Ecto neural progenitor cell (in vitro differentiated cells): ENCODE measurements at places on chromosomes 5 and 9.

DNA sequence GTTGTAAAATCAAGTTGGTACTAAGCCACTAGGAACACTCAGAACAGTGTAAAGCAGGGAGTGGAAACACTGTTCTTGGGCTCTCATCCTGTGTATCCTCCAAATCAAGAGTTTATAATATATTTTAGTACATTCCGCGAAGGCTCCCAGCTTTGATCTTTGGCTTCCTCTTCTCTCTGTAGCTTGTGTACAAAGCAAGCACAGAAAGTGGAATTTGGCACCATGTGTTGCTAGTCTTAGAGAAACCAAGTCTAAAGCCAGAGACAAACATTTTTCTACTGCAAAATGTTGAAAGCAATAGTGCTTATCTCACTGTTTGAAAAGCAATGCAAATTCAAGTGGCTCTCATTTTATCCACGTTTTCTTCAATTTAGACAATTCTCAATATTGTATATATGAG, 1893.3 kb upstream of the WWC1 start:
- DNase-seq, result no peak

DNA sequence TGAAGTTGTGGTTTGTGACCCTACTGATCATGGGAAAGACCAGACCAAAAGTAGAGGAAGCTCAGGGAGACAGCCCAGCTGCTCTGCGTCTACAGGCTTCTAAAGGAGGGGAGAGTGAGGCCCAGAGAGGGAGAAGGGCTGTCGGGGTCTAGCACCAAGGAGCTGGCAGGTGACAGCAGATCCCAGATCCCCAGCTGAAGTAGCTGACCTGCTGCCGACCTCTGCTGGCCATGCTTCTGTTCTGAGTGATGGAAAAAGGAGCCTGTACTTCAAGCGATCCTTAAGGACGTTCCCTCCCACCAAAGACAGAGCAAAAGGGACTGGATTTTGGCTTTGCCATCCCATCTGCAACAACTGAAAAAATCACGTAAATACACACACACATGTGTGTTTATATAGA, 22.7 kb upstream of the QSOX2 start:
- DNase-seq, result no peak

DNA sequence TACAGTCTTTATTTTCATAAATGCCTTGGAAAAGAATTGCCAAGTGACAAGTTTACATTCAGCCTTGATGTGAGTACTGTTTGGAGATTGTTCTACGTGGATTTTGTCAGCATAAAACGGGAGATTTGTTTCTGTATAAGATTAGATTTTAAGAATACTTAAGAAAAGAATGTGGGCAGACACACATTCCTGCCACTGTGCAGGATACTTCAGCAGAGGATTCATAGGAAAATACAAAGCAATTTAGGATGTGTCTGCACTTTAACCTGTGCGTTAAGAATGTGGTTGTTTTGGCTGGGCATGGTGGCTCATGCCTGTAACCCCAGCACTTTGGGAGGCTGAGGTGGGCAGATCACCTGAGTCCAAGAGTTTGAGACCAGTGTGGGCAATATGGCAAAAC, 37.2 kb downstream of the GPR107 start:
- DNase-seq, result no peak

DNA sequence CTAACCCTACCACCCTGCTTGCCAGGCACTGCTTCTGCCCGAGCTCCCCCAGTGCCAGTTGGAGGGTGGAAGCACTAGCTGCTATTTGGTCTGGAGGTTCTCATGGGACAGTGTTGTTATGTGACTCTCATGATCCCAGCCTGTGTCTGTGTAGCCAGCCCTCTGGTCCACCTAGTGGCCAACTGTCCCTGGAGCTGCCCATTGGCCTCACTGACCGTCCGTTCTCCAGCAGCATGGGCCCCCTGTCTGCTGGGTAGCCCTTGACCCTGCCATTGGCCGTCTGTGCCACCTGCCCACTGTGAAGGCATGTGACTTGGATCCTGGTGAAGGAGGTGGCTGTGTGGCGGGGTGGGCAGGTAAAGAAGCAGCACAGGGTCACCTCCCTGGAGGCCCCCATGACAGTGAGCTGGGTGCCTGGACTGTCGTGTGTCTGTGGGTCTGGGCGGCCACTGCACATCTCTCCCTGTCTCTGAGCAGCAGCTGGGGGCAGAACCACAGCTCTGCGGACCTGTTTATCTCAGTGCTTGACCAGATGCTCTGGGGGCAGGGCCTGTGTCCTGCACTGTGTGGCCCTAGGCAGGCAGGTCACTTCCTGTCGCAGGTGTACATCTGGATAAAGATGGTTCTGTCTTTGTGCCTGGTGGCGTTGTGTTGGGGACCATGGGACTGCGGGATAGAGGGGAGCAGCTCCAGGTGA, 11.4 kb downstream of the PHF2 start:
- peak; percentile 48 for DNase-seq

GRCh38 chr9:99486684-99487083, 264.6 kb downstream of the SEC61B start:
- no peak for DNase-seq

DNA sequence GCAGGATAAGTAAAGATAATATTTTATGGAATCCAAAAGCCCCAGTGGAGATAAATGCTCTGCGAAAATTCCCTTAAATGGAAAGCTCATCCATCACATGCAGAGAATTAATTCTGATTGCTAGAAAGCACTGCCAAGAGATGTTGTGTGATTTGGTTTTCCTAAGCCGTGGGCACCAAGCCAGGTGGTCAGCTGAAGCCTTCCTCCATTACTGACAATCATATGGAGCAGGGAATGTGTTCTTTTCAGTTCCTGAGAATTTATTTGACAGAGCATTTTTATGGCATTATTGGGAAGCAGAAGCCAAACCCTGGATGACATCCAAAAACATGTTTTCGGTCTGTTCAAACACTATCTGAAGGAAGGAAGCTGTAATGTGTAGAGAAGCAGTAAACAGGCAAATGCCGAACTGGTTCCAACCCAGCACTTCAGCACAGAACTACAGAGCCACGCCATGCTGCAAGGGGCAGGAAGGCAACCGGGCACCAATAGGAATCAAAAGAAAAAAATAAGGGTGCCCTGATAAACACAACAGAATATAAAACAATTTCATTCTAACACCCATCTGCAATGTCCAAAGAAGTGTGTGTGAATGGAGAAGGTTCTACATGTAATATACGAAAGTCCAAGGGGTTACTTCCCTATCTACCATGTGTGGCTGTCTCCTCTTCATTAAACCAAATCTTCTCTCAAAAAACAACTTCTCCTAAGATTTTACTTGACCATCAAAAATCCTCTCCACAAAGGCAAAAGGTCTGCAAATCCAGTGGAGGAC, 12.3 kb downstream of the ARSB start:
- no peak for DNase-seq

GRCh38 chr9:106576232-106576760, 286.7 kb upstream of the ZNF462 start:
- no peak for DNase-seq

- no peak for DNase-seq
Observed at GRCh38 chr5:31585166-31585894, 53.2 kb downstream of the C5orf22 start.

GRCh38 chr9:100720922-100721321, 143.0 kb downstream of the CAVIN4 start:
- no peak for DNase-seq

DNA sequence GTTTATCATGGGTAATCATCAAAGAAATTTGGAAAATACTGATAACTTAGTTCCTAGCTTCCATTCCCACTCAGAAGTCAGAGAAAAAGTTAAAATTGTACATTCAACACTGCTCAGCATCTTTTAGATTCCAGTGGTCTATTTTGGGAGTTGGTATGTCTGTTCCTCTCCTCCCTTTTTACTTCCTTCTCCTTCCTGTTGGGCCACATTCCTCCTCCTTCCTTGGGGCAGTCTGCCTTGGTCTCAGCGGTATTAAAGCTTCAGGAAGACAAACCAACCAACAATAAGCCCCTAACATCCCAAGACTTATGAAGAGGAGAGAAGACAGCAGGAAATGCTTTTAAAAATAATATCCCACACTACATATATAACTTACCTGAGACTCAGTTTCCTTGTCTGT, 49.9 kb upstream of the SSBP2 start:
- DNase-seq, result no peak

DNA sequence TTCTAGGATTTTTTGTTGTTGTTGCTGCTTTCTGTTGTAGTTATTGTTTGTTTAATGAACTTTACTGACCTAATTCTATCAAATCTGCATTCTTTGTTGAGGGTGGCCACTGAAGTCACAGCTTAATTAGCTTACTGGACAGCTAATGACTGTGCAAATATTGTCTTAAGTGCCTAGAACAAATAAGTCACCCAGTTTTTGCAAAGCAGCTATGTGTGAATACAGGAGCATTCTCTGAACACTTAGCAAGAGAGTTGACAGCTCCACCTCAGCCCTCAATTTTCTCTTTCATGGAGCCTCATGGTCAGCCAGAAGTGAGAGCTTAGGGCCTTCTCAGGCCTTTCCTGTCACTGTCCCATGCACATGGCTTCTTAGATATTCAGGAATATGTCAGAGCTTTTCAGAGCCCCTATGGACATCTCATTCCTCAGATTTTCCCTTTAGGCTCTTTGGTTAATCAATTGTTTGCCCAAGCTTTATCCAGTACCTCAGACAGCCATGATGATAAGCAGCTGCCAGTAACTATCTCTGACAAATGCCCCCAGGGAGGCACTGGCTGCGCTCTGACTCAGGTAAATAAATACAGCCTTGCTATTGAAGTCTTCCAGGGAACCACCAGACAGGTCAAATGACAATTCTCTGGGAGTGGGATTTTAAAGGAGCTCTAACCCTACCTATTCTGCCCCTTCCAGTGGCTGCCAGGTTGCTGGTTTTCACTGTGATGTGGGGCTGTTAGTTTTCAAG, 241.4 kb upstream of the IL12B start:
- no peak for DNase-seq

DNA sequence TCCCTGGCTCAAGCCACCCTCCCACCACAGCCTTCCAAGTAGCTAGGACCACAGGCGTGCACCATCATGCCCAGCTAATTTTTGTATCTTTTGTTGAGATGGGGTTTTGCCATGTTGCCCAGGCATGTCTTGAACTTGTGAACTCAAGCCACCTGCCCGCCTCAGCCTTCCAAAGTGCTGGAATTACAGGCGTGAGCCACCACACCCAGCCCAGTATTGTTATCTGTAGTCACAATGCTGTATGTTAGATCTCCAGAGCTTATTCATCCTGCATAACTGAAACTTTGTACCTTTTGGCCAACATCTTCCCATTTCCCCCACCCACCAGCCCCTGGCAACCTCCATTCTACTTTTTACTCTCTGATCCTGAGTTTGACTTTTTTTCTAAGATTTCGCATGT, 37.5 kb downstream of the CREBRF start:
- DNase-seq, result no peak

DNA sequence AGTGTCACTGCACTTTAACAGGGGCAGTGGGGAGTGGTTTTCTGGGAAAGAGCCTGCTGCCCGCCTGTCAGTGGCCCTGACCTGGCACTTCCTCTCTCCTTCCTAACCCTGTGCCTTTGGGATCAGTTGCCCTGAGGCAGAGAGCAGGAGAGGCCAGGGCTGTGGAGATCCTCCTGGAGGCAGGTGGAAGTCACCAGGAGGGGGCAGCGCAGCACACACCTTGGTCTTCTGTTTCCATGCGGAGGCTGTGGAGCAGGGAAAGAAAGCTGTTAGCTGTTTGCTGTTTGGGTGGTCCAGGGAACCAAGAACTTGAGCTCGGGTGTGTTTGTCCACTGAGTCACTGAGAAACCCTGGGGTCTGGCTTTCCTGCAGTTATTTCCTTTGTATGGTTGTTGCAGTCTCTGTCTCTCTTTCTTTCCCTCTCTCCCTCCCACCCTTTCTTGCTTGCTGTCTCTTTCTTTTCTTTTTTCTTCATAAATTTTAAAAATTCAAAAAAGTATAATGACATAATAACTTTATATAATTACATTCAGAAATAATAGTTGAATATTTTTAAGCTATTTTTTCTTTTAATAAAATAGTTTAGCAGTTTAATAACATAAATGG, 28.1 kb downstream of the NTRK2 start:
- DNase-seq, result peak; percentile 87

DNA sequence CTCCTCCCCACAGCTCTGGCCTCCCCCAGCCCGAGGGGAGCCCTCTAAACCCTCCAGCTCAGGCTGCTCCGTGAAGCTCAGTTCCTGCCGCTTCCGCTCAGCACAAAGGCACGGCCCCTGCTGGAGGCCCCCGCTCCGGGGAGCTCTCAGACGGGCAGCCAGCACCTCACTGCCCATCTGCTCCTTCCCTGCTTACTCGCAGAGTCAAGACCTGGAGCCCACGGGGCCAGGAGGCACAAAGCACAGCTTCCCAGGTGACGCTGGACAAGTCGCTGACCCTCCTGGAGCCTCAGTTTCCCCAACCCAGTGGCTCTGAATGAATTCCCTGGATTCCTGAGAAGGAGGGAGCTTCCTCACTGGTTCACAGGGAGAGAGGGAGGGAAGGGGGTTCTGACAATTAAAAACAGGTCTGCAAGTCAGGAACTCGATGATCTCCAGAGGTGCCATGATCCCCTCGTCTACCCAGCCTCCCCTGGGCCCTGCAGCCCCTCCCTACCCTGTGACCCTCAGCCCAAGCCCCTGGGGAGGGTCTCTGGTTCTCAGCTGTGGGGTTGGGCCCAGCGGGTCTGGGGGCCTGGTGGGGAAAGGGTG, 36.2 kb downstream of the VAV2 start:
- DNase-seq, result no peak

DNA sequence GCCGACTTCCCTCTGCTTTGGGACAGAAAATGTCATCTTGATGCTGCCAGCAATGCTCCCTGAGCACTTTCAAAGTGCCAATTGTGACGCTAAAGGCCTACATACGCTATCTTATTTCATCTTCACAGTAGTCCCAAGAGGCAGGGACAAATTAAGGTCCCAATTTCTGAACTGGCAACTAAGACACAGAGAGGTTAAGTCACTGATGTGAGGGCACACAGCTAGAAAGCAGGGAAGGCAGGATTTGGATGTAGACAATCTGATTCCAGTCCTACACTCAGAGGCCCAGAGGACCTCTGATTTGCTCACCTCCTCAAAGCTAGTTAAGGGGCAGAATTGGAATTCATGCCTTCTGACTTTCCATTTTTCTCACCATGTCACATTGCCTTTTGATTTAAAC, 249.2 kb upstream of the CLINT1 start:
- DNase-seq, result no peak

GRCh38 chr9:96782235-96782634, 4.3 kb upstream of the ZNF510 start:
- DNase-seq, result no peak

DNA sequence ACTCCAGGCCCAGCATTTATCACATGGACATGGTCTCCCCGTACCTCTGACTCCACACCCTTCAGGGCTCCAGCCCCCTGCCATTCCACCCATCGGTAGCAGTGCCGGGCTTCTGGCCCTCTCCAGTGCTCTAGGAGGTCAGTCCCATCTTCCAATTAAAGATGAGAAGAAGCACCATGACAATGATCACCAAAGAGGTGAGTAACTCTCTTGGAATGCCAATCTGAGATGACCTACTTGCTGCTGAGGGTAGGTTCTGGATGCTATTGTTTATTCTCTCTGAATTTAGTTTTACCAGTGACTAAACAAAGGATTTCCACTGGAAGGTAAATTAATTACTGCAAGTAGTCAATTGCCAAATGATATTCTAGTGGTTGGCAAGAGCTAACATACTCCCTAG, 80.8 kb downstream of the TLE4 start:
- DNase-seq, result no peak

- DNase-seq, result no peak
Observed at GRCh38 chr9:124504530-124505005, 2.6 kb downstream of the NR5A1 start.

GRCh38 chr5:141260458-141261237, 15.5 kb downstream of the PCDHB15 start:
- no peak for DNase-seq
